Stimulated activated CD8-positive, alpha-beta memory T cell treated with anti-CD3 and anti-CD28 coated beads, Interleukin-4, amount 100 ng/mL, for 24 hours (primary cell): ENCODE measurements at places on chromosomes 1 and 21.

DNA sequence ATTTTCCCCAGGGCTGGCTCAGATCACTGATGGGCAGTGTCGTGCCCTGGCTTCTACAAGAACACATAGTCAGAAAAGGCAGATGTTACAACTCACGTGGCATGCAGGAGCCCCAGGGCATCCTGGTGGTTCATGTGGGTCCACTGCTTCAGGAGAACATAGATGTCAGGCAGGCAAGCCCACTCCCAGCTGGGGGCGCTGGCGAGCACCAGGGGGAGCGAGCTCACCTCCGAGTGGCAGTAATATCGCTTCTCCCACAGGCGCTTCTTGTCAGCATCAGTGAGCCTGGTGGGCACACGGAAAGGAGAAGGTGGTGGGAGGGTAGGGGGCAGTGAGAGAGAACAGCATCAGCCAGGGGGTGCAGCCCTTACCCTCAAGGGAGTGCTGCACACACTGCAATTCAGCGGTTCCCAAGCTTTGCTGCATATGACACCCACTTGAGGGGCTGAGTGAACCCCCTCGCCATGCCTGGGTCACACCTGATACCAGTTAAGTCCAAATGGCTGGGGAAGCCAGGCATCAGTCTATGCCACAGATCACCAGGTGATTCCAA, 34.3 kb upstream of the PPP1R15B start:
- peak; percentile 35 for DNase-seq

DNA sequence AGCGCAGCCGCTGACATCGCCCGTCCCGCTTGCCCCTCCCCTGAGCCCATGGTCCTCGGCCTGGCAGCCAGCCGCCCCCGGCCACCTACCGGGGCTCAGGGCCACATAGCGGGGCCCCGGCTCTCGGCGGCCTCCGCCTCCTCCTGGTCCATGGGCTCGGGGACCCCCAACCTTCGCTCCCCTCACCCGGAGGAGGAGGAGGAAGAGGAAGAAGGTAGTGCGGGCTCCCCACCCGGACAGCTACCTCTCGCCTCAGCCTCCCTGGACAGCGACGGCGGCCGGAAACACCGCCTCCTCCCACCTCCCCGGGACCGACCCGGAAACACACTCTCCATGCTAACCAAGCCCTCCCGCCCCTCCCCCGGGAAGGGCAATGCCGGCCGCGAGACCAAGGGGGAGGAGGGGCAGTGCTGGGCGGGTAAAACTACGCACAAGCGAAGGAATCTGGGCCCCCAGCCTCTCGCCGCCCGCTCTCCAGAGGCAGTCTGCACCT, at the start of gene KIAA0319L:
Gene KIAA0319L (minus strand): TSS at position 286 of the 493 bp plus-strand sequence. CDS start 2,912 bp downstream, outside the sequence.
- no peak for DNase-seq

- DNase-seq: no peak
Observed at GRCh38 chr21:41137889-41138288, 30.1 kb upstream of the BACE2 start.

GRCh38 chr1:23551849-23552248, 7.5 kb downstream of the ID3 start:
- no peak for DNase-seq

DNA sequence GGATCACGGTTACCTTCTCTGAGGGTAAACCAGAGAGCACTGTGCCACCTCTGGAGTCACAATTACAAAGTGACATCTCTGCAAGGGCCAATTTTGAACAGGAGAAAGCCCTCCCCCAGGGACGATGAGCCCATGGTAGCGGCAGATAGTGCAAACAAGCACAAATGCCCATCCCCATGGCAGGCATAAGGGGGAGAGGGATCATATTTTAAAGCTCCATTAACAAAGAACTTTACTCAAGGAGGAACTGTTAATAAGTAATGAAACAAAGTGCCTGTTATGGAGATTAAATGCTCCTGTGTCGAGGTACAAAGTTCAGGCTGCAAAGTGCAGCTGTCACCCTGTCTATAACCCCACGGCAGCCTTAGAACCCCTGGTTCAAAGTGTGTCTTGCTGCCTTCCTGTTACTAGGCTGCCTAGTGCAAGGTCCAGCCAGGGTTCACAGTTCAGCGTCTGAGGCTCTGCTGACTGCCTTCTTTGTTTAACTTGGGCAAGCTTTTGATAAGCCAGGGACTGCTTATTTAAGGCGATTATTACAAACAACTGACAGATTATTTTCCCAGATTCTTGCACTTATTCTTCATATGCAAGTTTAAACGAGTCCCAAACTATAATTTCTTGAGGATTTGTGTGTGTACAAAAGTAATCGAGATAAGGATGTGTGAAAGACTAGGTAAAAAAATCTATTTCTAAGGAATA, 75.7 kb upstream of the NRIP1 start:
- DNase-seq: no peak

GRCh38 chr1:34984435-34984792, 733 bp downstream of the TMEM35B start:
- DNase-seq: no peak

DNA sequence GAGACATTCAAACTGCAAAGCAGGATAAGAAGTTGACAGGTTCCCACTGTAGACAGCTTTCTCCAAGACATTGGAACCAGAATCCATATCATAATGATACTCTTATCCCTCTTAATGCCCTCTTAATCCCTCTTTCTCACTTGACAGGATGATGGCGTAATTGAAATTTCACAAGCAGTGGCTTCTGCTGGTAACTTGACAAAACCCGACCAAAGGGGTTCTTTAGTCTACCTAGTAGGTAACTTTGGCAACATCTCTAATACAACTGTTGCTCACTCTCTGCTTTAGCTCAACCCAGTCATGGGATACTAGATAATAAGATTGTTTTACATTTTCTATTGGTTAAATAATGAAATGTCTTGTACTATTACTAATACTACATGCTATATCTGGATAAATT, 34.7 kb downstream of the S100A10 start:
- no peak for DNase-seq

DNA sequence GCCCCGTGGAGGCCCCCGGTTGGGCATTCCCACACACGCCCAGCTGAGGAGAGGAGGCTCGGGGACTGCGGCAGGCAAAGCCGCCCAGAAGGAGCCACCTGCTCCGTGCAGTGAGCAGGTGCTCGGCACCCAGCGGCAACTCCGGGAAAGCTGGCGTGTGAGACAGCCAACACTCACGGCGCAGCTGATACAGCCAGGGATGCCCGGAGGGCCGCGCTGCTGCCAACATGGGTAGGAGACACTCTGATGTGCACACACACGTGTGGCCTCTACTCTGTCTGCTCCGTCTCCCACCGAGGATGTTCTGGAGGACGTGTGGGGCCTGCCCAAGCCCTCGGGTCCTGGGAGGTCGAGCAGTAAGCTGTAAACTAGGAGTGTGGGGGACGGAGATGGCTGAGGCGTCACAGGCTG, 12.9 kb downstream of the MORN1 start:
- DNase-seq: no peak

GRCh38 chr1:172781513-172782140, 122.7 kb downstream of the FASLG start:
- DNase-seq: no peak

GRCh38 chr21:44440241-44441040, 14.9 kb upstream of the LRRC3 start:
- no peak for DNase-seq

DNA sequence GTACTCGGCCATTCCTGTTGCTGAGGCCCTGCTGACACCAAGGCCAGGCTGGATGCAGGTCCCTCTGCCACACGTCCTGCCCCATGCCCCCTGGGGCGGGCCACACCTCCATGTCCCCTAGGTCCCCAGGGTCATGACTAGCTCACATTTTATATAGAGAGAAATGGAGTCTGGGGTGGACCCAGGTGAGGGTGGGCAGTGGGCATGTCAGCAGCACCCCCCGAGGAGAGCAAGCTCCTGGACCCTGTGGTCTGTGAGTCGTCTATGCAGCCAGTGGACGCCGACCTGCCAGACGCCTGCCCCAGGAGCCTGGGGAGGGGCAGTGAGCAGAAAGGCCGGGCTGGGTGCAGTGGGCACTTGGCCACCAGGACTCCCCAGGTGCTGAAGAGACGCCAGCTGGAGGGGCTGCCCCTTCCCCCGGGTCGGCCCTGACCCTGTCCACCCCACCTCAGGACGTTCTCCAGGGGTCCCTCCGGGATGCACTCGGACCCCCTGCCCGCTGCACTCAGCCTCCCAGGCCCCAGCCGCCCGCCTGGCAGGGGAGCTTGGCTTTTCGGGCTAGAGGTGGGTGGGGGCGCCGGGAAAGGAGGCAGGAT, 15.9 kb downstream of the SAMD11 start:
- DNase-seq: no peak

DNA sequence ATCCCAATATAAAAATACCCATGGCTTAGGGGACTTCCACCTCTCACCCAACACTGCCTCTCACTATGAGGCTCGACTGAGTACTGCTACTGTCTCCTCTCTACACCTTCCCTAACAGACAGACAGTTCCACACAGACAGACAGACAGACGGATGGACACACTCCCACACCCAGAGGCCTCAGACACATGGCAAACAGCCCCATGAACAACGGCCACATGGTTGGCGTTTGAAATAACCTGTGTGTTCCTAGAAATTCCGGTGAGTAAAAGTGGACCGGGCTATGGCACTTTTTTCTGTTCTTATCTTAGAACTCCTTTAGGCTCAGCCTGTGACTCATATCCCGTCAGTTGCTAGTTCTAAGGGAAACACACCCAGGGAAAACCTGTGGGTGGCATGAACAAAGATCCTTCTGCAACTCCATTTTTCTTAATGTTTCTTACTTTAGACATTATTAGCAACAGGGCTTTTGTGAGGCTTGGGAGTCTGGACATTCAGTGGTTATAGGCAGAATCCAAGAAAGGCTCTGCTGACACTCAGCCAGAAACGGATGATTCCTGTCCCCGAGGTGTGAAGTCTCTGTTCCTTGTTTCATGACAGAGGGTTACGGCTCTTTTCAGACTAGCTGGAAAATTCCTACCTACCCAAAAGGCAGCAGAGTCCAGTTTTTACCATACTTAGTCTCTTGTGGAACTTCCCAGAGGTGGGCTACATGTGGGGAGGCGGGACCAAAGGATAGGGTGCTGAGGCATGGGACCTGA, 90.5 kb upstream of the TLR5 start:
- no peak for DNase-seq

DNA sequence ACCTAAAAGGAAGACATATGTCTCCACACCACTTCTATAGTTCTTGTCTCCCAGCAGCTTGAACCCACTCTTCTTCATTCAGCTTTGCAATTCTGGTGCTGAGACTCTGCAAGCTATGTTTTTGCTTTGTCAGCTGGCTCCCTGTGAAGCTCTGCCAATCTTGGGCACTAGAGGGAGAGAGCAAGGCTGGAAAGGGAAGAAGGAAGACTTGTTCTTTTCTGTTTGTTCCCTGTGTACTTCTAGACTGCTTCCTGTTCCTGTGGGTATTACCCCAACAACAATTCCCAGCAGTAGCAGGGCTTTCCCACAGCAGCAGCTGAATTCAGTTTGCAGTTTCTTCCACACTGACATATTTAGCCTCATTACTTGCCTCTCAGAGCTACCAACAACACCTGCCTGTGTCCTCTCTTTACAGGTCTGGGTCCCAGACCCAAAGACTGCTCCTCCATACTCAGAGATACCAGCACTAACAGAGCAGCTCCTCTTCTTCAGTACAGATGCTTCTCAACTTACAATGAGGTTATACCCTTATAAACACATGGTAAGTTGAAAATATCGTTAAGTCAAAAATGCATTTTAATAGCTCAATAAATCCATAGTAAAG, 275.2 kb upstream of the NEGR1 start:
- no peak for DNase-seq

DNA sequence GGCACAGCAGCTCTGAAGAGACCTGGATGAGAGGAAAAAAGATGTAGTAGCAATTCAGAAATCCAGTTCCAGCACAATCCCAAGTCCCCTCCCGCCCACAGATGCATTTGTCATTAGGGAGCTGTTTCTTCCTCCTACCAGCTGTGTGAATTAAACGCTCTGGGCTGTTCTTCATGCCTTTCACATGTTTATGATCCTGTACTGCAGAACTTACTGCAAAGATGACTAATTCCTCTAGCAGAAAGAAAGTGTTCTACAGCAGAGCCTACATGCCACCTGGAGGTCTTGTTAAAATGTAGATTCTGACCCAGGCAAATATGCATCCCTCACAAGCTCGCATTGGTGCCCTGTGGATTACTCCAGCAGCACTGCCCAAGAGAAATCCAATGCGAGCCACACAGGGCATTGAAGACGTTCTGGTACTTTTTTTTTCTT, 6.5 kb downstream of the ENO1 start:
- DNase-seq: no peak

DNA sequence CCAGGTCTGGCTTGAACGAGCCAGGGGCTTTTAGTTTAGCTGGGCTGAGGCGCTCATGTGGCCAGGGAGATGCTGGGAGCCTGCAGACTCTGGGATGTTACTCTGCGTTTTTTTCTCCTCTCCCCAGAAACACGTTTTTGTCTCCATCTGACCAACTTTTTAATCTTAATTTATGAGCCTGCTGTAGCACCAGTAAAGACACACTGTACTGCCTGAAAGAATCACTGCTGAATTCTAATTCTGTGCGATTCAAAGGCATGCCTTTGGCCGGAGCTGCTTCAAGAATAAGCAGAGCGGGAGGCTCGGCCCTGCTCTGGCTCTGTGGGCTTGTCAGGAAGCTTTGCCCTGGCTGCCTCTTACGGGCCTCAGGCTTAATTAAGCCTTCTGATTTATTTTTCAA, 129.5 kb downstream of the CAMTA1 start:
- no peak for DNase-seq

DNA sequence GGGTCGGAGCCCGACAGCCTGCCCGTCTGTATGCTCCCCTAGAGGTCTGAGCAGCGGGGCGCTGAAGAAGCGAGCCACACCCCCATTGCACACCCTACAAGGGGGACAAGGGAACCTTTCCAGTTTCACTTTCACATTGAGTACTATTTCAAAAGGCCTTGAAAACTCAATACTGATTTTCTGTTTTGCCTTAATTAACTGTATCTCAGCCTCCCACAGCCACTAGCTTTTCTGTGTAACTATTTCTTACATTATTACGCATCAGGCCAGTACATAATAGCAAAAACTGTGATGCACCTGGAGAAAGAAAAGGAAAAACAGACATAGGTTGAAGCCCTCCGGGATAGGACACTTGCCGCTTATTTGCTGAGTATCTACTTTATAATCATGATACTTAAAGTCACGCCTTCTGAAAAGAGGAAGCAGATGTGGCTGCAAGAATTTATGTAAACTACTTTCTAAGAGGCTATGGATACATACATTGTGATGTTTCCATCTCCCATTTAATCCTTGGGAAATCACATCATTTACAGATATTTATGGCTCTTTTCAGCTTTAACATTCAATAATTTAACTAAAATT, 1719.5 kb downstream of the MRPL39 start:
- no peak for DNase-seq

DNA sequence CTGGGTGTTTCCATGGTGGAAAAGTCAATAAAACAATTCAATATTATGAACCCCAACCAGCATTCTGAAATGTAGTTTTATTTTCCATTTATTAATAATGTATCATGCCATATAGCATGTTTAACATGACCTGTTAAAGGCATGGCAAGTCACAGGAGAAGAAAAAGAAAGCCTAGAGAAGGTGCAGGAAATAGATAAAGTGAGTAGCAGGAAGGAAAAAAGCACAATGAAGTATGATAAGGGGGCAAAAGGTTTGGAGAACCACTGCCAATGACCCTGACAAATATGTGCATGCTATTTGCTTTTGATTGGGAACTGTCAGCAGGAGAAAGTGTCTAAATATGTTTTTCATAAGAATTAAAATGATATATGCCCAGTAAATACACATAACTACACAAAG, 85.6 kb downstream of the HMCN1 start:
- DNase-seq: no peak
